ENCODE measurements at places on chromosomes 3 and 15.

DNA sequence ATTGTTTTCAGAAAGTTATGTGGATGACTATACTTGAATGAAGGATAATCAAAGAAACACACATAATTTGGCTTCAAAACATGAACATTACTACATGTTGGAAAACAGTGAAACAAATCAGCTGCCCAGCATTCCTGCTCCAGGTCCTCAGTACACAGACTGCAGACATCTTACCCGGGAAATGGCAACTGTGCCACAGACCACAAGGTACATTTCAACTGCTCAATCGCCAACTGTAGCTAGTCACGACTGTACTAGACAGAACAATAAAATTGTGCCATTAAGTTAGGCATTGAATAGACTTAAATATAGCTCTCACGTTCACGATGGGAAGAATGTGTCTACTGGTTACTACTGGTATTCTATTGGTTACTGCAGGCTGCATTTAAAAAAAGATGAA is 5.0 kb downstream of the NAA50 start:
- DNase-seq = no peak

- DNase-seq = no peak
Measured at GRCh38 chr3:55604402-55604801, 117.3 kb upstream of the WNT5A start.

DNA sequence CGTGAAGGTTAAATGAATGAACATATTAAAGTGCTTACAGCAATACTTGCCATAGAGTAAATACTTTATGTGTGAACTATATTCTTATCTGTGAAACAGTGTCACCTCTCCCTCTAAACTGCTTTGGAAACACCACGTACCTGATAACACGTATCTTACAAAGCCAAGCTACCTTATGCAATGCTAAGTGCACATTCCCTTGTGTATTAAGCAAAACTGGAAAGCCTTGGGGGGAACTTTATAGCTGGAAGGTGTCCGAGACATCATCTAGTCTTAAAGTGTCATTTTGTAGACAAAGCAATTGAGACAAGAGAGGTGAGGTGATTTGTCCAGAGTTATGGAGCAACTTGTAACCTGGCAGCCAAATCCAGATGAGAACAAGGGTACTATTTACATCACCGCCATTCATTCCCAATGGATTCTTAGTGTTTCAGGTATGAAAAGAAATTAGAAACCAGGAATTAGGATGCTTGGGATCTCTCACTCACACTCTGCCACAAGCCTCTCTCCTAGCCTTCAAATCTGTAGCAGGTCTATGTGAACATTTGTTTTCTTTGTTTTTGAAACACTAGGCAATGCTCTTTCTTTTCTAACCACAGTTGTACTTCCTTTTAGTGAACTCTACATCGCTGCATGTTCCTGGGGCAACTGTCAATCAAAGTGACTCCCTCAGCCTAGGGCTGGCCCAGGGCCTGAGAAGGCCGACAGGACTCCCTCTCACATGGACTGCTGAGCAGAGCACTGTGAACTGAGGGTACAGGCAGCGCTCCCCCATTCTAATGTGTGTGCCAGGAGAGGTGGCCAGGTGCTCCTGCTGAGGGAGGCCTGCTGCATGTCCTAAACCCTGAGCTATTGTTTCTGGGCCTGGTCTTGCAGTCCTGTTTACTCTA is 13.9 kb upstream of the MGLL start:
- no peak for DNase-seq

DNA sequence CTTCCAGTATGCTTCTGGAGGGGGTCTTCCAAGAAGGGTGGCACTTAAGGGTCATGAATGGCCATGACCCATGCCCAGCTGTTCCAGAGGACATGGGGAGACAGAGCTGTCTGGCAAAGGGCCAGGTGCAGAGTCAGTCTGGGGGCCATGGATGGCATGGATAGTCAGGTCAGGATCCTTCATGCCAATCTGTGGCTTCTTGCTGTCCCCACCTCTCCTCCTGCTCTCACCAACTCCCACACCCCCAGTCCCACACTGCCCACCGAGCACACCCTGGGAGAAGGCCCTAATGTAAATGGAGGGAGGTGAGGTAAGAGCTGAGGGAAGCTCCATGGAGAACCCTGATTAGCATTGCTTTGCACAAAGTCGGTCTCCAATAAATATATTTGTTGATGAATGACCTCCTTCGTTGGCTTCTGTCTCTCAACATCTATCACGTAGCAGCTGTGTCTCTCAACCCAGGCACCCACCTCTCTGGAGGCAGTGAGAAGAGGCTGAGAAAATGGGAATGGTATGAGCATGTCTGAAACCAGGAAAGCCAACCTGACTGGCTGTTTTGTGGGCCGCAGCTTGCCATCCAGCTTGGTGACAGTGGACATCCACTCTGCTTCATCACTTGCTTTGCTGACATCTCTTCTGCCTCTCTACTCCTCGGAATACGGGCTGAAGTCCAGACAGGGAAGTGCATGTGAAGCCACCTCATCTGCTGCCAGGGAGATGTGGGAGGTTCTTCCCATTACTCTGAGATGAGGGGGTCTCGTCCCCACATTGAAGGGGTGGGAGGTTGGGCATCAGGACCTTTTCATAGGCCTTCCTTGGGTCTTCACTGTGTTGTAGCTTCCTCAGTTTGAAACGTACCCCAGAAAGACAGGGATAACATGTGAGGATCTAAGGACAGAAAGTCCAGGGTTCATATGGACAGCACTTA is 37.7 kb upstream of the RAB6B start:
- DNase-seq = no peak

DNA sequence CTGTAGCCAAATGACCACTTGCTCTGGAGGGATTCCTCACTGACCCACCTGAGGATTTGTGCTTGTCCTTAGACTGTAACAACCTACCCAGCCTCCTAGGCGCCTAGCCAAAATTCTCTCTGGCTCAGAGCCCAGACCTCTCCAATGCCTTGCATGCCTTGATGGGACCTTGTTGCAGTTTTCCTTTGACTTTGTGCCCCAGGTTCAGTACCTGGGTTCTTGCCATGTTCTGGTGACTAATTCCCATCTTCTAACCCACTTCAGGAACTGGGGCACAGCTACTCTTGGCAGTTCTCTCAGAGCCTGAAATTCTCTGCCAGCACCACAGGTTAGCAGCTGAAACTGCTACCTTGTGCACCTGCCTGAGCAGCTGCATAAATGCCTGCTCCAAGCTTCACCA is 27.0 kb upstream of the UBE3A start:
- DNase-seq = no peak

DNA sequence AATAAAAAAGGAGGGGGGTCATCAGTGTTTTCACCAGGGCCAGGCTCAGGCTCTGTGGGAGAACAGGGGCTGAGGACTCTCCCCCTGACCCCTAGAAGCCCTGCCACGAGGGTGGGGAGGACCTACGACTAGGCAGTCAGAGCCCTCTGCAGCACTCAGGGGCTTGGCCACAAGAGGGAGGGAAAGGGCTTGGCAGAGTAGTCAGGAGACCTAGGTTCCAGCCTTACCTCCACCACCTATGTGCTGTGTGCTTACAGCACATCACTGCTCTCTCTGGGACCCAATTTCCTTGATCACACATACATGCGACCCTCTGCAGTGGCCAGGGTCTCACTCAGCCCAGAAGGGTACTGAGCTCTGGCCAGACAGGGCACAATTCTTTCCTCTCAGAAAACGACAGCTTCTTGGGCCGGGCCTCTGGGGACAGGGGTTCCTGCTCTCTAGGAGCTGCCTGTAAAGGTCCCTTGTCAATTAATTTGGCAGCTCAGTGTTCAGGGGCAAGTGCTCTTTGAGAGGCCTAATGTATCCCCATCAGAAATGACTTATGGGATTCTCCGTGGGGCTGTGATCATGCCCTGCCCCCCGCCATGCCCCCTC is 16.4 kb upstream of the SKIC8 start:
- no peak for DNase-seq

DNA sequence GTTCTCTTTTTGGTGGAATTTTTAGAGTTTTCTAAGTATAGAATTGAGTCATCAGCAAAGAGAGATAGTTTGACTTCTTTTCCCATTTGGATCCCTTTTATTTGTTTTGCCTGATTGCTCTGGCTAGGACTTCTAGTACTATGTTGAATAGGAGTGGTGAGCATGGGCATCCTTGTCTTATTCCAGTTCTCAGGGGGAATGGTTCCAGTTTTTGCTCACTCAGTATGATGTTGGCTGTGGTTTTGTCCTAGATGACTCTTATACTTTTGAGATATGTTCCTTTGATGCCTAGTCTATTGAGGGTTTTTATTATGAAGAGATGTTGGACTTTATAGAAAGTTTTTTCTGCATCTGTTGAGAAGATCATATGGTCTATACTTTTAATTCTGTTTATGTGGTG is 72.5 kb downstream of the TNFAIP8L3 start:
- no peak for DNase-seq

- DNase-seq = no peak
Measured at GRCh38 chr3:134590766-134591165, 60.1 kb downstream of the KY start.

GRCh38 chr15:79332824-79333510 is 22.1 kb downstream of the TMED3 start:
- no peak for DNase-seq

DNA sequence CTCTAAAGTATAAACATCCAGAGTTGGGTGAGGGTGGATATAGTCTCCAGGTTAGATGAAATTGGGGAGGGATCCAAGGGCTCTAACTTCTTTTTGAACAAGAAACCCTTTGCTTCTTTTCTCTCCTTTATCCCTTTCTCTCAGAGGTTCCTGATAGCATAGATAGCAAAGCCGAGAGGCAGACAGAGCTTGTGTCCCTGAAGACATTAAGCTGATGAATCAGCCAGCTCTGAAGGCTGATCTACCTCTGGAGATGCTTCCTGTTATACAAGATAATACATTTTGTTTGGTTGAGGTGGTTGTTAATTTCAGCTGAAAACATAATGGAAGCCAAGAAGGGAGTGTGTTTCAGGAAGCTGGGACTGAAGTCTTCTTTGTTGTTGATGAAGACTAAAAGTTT is 193.2 kb downstream of the PDCD6IP start:
- no peak for DNase-seq

DNA sequence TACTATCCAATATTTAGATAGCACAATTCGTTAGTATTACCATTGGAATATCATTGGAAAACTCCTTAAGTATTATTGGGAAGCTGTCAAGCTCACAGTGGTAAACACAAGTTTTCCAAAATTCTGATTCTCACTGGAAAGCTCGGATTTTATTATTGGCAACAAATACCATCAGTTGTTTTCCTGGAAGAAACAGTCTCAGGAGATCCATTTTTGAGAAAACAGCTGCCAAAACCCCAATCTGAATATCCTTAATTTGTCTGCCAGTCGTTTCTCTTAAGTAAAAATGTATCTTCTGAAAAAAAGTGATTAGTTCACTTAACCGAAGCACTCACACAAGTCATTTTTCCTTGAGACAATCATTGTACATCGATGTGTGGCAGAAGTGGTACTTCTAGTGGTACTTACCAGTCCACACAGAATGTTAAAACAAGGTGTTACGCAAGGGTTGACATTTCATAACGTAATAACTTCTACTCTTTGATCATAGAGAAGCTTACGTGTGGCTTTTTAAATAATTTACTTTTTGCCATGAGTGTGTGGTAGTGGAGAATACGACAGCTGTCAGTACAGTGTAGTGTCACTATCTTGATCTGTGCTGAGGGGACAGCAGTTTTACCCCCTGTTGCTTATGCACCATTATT is 74.9 kb downstream of the FAM43A start:
- no peak for DNase-seq

GRCh38 chr15:80386151-80386550 is 18.0 kb upstream of the ARNT2 start:
- no peak for DNase-seq

GRCh38 chr15:65856821-65857455 is 12.4 kb upstream of the RAB11A start:
- peak; percentile 65 for DNase-seq

GRCh38 chr3:108150200-108150599 is 59.4 kb upstream of the CD47 start:
- no peak for DNase-seq

GRCh38 chr15:82790321-82790720 is 15.5 kb downstream of the FSD2 start:
- no peak for DNase-seq

DNA sequence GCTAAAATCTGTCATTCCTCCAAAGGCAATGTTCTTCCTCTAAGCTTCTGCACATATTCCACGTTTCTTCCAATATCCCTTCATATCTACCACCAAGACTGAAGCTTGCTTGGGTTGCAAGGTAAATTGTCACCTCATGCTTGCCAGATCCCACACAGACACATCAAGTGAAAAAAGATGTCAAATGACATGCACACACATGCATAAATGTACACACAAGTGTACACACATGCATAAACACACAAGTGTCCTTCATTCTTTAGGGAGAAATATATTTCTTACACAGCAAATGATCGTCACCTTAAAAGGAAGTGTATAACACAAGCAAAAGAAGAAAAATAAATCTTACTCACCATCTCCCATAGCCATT is 59.4 kb downstream of the CLASP2 start:
- DNase-seq = no peak

DNA sequence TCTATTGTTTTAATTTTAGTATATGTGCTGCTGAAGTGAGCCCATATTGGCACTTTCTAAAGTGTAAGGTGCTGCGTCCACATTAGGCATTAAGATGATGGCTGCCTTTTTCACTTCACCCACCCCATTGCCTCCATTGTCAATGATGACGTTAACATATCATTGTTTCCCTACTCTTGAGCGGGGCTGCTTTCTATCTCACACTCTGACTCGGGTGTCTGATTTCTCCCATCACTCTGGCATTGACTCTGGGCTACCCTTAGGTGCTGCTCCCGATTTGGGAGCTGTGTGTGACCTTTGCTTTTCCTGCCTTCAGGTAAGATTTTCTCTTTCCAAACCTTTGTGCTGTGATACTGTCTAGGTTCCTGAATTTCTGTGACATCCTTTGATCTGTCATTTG is 28.8 kb downstream of the CGNL1 start:
- DNase-seq = no peak

DNA sequence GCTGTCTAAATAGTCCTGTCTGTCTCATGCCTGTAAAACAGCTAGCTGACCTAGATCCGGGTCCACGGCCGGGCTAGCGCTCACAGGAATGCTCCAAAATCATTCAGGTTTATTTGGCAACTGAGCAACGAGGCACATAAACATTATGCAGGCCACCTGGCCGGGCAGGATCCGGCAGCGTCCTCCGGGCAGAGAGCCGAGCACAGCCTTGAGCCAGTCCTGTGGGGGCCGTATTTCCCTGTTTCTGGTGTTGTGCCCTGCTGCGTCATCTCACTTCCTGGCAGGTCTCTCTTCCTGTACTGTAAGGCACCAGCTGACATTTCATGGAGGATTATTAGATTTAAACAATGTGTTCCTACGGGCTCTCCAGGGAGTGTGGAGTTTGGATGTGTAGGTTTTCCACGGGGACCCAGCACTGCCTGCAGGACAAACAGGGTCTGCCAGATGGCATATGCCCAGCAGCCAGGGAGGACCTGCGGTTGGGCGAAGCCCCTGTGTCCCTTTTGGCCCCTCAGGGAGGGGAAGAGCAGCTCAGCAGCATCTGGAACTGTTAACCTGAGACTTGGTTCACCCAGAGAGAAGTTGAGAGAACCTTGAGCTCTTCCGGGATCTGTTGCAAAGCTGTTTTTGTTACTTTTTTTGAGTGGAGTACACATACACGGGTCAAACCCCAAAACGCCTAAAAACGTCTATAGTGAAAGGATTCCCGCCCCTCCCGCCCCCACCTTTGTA is 16.6 kb upstream of the LRRK1 start:
- no peak for DNase-seq

Data from activated effector memory CD4-positive, alpha-beta T cell treated with Interleukin-2 at 50 U/mL for 16 hours (primary cell).